ENCODE measurements at places on chromosomes 7 and 10.

- no peak for DNase-seq
Observed at GRCh38 chr10:45155784-45156183, 155.1 kb downstream of the ZNF22 start.

- no peak for DNase-seq
Observed at GRCh38 chr10:11881477-11882417, 58.6 kb downstream of the PROSER2 start.

DNA sequence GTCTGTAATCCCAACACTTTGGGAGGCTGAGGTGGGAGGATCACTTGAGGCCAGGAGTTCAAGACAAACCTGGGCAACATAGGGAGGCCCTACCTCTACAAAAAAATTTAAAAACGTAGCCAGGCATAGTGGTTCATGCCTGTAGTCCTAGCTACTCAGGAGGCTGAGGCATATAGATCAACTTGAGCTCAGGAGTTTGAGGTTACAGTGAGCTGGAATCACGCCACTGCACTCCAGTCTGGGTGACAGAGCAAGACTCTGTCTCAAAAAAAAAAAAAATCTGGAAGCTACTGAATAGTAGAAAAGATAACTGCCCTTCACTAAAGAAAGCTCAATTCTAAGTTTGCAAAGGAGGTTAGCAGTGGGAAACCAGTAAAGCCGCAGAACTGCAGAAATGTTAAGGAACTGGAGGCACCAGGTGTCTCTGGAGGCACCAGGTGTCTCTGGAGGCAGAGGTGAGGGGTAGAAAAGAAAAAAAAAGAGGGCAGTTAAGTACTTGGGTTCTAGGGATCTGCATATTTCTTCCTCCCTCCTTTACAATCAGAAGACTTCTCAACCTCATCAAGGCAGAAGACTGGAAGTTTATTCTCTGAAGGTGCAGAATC, 56.5 kb downstream of the RNLS start:
- no peak for DNase-seq

DNA sequence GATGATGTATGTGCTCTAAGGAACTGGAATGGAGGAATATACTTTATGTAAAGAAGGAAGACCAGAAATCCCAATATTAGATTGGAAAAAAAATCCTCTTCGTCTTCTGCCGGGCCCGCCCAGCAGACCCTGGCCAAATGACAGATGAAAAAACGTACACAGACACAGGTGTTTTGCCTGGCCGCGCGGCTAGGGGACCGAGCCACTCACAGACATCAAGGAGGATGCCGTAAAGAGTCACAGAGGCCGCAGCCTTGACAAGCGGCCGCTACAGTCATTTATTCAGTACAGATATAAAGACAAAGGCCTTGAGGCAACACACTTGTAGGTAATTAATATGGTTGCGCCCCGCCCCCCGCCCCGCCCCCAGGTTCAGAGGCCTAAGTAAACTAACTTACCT, 594.1 kb downstream of the GRM8 start:
- no peak for DNase-seq

DNA sequence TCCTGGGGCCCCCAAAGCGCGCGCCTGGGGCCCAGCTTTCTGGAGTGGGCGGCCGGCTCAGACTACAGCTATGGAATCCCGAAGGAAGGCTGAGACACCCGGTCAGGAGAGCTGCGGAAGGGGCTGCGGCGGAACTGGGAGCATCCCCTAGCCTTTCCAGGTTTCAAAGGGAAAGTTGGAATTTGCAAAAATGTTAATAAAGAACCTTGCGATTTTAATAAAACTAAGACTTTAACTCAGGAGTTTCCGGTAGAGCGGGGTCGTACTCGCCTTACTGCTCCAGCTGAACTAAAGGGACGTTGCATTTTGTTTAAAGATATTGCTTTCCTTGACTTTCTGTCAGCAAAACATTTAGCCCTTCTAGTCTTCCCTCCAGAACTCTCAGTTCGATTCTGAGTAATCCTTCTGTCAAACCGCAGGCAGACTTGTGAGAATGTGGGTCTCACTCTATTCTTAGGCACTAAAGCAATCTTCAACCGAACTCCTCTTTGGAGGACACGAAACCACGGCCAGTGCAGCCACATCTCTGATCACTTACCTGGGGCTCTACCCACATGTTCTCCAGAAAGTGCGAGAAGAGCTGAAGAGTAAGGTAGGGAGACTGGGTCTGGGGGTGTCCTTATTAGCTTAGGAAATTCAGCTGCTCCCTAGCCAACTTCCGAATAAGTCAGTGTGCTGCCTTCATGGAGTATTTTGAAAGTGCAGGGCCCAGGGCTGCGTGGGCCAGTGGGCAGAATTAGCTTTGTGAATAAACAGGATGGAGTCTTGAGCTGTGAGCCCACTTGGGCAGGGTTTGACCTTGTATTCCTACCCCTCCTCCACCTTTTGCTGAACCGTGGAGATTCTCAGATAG, 1.9 kb downstream of the CYP26A1 start:
- no peak for DNase-seq

GRCh38 chr10:71893920-71894319, 42.9 kb upstream of the PSAP start:
- DNase-seq = no peak

DNA sequence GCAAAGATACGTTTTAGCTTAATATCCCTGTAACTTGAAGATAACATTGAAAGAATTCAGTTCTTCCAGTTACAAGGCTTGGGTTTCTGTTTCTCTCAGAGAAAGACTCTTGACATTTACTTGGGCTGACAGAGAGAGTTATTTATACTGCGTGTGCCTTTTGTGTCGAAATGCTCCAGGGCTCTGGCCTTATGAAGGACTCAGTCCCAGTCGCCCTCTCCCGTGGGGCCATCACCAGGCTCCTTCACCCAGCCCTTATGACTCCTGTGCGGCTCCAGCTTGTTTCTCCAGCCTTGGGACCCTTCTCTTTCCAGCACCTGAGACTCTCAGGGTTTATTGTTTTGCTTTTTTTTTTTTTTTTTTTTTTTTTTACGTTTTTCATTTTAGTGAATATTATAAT, 242.3 kb upstream of the DKK1 start:
- DNase-seq = no peak

GRCh38 chr7:29859524-29860185, 53.3 kb downstream of the WIPF3 start:
- DNase-seq = no peak

- no peak for DNase-seq
Observed at GRCh38 chr10:96436035-96436434, 77.2 kb upstream of the OPALIN start.

DNA sequence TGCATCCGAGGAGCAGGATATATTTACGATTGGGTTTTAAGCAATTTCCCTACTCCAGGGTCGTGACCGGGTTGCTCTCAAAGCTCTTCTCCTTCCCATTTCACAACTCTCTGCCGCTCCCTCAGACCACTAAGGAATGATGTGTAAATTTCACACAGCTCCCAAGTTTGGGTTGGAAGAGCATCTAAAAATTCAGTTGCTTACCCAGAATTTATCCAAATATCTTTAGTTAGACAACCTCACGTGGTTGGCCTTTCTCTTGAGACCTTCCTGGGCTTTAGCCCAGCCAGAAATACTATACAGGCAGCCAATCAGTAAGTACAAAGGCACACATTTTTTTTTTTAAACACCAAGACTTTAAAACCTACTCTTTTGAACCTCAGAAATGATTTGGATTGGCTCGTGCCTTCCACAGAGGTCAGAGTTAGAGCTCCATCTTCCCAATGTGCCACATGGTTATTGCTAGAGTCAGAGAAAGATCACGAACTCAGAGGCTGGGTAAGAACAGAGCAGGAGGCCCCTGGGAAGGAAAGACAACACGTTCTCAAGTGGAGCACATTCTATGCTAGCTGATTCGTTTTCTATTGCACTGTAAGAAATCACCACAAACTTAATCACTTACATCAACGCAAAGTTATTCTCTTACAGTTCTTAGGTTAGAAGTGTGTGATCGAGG, 335.4 kb upstream of the MGMT start:
- DNase-seq = no peak

DNA sequence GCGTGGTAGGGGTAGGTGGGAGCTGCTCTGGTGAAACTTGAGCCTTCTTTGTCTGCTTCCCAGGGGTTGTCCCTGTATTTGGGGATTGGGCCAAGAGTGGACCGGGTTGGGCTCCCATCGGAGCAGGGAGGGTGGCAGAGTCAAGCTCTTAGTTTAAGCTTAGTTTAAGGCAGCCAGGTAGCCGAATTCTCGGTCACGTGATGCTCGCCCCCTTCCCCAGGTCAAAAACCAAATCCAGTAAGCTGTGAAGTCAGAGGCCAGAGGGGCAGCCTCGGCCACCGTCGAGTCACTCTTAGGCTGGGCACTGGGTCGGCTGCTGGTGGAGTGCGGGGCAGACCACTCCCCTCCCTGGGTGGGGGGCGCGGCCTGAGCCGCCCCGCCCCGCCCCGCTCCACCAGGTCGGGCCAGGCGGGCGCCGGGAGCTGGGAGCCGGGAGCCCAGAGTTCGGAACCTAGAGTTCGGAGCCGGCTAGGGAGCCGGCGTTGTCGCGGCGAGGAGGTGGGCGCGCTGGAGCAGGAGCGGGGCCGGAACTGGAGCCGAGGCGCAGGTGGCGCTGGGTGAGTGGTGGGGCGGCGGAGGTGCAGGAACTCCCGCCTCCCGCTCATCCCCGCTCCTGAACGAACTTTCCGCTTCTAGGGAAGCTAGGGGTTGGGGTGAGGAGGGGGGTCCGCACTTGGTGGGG, 2.8 kb upstream of the LZTS2 start:
- DNase-seq = peak; percentile 55

- DNase-seq = no peak
Observed at GRCh38 chr10:82660986-82661385, 786.0 kb downstream of the NRG3 start.

GRCh38 chr7:143408252-143408685, 387 bp downstream of the EPHA1 start:
- no peak for DNase-seq

- no peak for DNase-seq
Observed at GRCh38 chr7:101936611-101937231, 119.3 kb downstream of the CUX1 start.

DNA sequence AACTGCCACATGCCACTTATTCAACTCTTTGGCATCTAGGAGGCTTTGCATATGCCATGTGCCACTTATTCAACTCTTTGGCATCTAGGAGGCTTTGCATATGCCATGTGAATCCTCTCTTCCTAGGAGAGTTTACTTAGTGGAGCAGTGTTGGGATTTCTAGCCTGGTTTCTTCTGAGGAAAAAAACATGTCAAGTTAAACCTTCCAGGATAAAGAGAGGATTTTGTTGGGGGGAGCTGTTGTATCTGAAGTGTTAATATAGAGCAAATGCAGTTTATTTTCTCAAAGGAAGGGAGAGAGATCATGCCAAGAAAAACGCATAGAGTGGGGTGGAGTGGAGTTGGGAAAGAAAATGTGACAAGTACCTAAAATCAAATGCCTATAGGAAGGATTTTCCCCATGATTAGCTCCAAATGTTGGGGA, 91.5 kb downstream of the MCU start:
- DNase-seq = no peak

GRCh38 chr7:105305633-105306032, 83.1 kb downstream of the SRPK2 start:
- DNase-seq = no peak

- DNase-seq = peak; percentile 37
Observed at GRCh38 chr7:27784399-27785053, 44.6 kb downstream of the TAX1BP1 start.

DNA sequence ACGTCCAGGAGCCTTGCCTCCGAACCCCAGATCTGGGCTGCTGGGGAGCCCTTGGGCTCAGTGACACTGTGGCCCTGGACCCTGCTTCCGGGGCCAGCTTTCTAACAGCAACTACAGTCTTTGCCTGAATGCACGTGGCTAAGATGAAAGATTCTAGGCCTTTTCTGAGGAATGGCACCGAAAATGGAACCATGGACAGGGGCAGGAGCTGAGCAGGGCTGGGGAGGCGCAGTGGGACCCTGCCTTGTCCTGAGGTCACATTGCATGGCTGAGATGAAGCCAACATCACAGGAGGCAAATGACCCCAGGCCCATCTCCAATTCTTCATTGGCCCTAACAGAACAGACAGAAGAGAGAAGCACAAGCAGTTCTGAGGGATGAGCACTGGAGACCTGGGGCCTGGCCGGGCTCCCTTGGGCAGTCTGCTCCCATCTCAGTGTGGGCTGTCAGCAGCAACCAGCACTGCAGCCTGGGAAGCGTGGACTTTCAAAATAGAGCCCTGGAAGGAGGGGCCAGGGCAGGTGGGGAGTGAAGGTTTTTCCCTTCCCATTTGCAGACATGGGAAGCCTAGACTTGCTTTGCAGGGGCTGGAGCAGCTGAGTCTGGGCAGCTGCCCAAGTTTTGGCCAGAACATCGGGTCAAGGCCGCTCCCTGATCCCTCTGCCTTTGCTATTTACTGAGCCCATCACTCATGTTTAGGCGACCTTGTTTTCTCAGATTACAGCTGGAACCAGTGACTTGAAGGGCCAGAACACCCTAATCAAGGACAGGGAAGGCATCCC, 114.4 kb upstream of the TCERG1L start:
- DNase-seq = no peak

DNA sequence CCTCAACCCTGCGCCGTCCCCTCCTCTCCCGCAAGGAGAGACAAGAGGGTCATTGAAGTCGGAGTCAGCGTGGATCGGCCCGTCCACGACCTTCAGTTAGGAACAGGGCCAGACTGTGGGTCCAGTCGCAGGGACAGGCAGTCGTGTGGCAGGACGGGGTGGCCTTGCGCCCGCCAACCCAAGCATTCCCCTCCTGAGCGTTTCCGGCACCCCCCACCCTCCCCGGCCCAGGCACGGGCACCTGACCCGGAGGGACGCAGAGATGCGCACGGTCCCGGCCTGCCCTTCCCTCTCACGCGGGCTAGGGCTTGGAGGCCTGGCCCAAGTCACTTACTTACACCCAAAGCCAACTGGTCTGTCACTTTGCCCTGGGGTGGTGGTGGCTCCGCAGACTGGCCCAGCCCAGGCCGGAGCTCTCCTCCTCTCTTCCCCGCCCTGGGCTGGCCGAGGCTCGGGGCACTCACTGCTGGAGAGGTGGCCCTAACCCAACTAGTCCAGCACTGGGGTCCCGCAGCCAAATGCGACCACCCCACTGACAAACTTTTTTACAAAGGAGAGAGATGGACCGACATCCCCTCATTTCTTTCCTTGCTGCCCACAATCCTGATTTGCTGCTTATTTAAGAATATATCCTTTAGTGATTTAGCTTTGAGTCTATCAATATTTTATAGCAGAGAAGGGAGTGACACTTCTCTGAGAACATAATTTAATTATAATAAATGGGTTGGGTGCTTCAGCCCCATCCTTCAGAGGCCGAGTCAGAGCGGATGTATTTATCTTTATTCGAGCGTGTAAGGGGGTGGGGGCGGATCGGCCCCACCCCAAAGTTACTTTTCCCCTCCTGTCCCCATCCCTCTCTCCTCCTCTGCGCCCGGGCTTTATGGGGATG, 1.2 kb upstream of the UNCX start:
- DNase-seq = no peak

DNA sequence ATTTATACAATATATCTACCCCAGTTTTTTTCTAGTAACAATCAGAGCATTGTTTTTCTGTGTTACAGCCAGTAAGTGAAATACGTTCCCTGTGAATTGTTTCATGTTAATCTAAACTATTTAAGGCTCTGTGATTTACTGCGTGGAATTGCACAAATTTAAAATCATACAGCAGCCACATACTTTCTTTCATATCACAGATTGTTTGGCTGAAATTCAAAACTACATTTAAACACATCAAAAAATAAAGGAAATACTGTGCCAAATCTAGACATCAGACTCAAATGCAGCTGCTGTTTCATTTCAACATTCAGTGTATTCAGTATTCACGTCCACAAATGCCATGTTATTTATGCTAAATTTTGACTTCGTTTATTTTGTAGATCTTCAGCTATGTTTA, 242.6 kb upstream of the HGF start:
- DNase-seq = no peak

- no peak for DNase-seq
Observed at GRCh38 chr10:51273574-51273973, 199.3 kb downstream of the PRKG1 start.

- peak; percentile 48 for DNase-seq
Observed at GRCh38 chr10:43417950-43418768, 9.2 kb upstream of the HNRNPF start.

Data from activated T-cell treated with anti-CD3 and anti-CD28 coated beads, Interleukin-2, amount 50 U/mL, for 72 hours (primary cell).